ENCODE measurements at places on chromosomes 2 and 18.

- no peak for DNase-seq
These were observed 259.0 kb upstream of the HNMT start for GRCh38 chr2:137705296-137705695.

- no peak for DNase-seq
These were observed 1.6 kb upstream of the PSTPIP2 start for GRCh38 chr18:46073474-46074331.

GRCh38 chr2:201697899-201698298 is 545 bp downstream of the MPP4 start:
- no peak for DNase-seq

DNA sequence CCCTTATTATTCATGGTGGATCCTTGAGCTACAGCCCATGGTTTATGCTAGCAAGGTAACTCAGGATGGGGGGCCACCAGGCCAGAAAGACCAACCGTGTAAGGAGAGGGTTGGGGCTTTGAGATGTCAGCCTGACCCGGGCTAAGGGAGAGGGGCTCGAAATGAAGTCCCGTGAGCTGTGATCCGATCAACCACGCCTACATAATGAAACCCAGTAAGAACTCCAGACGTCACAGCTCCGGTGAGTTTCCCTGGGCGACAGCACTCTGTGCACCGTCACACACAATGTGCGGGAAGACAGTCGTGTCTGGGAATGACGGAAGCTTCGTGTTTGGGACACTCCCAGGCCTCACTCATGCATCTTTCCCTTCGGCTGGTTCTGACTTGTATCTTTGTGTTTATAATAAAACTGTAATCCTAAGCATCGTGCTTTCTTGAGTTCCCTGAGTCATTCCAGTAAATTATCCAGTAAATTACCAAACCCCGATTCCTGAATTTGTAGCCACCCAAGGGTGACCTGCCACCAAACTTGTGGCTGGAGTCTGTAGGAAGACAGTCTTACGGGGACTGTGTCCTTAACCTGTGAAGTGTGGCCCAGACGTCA is 44.2 kb downstream of the CYP27C1 start:
- DNase-seq: no peak

- no peak for DNase-seq
These were observed 62.1 kb downstream of the LRRFIP1 start for GRCh38 chr2:237689336-237690131.

DNA sequence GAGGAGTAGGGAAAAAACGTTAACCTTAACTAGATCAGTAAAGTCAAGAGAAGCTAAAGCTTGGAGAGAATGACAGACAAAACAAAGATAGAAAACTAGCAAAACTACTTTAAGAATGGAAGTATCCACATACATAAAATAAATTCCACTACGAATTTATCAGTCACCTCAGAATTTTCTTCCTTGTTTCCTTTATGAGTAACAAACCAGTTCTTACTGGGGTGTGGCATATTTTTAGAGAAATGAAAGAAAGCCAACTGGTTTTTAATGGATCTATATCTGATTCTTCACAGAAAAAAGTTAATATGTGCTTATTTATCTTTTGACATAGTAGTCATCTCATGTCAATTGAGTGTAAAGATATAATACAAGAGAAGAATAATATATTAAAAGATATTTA is 2033.7 kb upstream of the CELF4 start:
- DNase-seq: no peak

DNA sequence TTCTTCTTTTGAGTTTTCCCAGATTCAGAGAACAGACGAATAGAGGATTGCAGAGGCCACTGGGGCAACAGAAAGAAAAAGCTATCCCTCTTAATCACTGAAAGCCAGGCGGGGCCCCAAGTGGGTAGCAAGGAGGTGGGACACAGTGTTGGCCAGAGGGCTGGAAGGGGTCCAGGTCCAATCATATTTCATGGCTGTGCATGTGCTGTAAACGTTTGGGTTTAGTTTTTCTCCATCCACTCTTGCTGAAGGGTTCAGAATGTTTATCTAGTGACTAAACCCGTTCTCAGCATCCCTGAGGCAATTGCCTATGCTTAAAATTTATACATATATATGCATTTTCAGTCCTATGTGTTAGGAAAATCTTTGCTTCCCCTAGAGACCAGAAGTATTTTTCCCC is 99.4 kb upstream of the EPHA4 start:
- DNase-seq: no peak

DNA sequence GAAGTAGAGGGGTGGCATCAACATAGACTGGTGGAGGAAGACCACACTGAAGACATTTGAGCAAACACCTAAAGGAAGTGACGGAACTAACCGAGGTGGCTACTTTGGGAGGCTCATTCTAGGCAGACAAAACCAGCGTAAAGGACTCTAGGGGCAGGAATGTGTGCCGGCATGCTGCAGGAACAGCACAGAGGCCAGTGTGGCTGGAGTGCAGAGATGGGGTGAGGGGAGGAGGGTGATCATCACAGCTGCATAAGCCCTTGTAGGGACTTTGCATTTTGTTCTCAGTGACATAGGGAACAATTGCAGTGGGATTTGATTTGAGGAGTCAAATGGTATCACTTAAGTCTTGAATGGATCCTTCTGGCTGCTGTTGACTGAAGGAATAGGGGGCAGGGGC is 253.5 kb downstream of the NCKAP5 start:
- DNase-seq: no peak

GRCh38 chr2:120542911-120543527 is 192.6 kb upstream of the GLI2 start:
- no peak for DNase-seq

GRCh38 chr2:189348369-189348768 is 92.9 kb upstream of the WDR75 start:
- no peak for DNase-seq

DNA sequence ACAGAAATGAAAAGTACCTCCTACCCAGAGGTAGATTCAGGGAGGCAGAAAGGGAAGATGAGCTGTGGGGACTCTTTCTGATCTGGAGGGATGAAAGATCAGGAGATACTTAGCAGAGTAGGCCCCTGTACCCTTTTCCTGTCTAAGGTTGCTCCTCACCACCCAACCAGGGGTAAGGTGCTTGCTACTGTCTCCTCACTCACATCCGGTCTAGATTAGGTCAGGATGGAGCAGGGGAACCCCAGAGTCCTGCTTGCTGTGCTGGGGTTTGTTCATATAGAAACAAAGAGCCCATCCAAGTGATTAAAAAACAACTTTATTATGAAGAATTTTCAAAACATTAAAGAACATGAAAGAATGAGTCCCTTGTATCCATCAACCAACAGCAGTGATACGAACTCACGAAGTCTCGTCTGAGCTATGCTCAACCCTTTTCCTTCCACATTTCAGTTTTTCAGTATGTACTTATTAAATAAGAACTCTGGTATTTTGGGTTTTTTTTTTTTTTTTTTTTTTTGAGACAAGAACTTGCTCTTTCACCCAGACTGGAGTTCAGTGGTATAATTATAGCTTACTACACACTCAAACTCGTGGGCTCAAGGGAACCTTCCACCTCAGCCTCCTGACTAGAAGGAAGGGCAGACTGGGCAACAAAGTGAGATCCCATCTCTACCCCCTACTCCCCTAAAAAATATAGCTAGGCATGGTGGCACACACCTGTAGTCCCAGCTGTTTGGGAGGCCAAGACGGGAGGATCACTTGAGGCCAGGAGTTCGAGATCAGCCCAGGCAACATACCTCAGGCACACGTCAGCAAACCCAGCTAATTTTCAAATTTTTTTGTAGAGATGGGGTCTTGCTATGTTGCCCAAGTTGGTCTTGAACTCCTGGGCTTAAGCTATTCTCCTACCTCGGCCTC is 28.5 kb upstream of the MCFD2 start:
- DNase-seq: peak; percentile 29

GRCh38 chr2:137511526-137511925 is 452.7 kb upstream of the HNMT start:
- no peak for DNase-seq

- DNase-seq: no peak
These were observed 47.9 kb upstream of the CABLES1 start for GRCh38 chr18:23087352-23087751.

DNA sequence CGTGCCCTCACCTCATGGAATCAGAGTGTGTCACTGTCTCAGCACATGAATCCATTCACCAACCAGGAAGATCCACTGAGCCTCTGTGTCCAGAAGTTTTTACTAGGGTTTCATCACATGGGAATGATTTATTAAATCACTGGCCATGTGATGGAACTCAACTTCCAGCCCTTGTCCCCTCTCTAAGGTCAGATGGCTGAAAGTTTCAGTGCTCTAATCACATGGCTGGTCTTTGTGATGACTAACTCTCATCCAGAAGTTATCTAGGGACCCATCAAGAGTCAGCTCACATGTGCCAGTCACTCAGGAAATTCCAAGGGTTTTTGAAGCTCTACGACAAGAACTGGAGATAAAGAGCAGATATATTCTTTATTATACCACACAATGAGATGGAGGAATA is 140.5 kb upstream of the GYPC start:
- no peak for DNase-seq

GRCh38 chr2:200596774-200597570 is 11.2 kb downstream of the AOX1 start:
- DNase-seq: no peak

DNA sequence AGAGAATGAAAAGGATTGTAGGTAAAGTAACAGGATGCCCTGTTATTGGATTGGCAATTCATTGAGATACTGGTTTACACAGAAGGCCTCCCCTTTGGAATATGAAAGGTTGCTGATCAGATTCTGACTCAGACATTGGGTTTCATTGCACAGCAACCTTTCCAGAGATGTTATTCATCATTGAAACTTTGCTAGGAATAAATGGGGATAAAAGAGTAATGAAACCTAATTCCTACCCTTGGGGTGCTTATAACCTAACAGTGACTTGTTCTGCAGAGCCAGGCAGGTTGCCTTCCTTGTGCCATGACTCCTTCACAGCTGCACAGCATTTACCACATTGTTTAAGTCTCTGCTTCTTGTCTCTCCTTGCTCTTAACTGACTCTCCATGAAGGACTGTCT is 5.0 kb downstream of the NAB1 start:
- no peak for DNase-seq

DNA sequence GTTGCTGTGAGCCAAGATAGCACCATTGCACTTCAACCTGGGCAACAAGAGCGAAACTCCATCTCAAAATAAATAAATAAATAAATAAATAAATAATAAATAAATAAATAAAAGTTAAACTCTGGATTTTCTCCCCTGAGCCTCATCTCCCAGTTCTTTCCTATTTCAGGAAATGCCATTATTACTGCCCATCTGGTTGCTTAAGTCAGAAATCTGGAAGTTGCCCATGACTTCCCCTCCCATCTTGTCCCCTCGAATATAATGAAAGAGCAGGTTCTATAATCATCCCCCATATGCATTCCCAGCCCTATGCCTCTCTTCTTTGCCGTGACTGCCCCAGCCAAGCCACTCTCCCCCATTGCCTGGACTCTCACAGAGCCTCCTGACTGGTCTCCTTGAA is 4.2 kb upstream of the PSD4 start:
- no peak for DNase-seq

GRCh38 chr2:6054161-6054671 is 362.0 kb downstream of the SOX11 start:
- DNase-seq: no peak

GRCh38 chr18:26453386-26453901 is 94.9 kb downstream of the KCTD1 start:
- no peak for DNase-seq

GRCh38 chr2:217337771-217338170 is 477.9 kb upstream of the TNP1 start:
- DNase-seq: no peak

DNA sequence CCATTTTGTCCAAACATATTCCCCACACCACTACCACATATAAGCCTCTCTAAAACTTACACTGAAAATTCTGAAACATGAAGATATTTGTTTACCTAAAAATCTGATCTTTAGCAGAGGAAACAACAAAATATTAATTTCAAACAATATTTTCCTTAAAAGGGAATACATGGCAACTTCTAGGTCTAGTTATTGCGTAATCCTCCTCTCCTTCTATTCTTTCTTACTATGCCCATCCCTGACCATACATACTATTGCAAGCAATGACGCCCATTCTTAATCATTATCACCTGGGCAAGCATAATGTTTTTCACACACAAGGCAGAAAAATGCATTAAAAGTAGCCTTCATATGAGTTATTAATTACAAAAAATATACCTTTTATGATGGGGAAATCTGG is 372.6 kb downstream of the ZEB2 start:
- DNase-seq: no peak

GRCh38 chr18:22999212-22999611 is 66.1 kb downstream of the RBBP8 start:
- no peak for DNase-seq

- DNase-seq: no peak
These were observed 86.8 kb upstream of the SP3 start for GRCh38 chr2:174051741-174052583.

DNA sequence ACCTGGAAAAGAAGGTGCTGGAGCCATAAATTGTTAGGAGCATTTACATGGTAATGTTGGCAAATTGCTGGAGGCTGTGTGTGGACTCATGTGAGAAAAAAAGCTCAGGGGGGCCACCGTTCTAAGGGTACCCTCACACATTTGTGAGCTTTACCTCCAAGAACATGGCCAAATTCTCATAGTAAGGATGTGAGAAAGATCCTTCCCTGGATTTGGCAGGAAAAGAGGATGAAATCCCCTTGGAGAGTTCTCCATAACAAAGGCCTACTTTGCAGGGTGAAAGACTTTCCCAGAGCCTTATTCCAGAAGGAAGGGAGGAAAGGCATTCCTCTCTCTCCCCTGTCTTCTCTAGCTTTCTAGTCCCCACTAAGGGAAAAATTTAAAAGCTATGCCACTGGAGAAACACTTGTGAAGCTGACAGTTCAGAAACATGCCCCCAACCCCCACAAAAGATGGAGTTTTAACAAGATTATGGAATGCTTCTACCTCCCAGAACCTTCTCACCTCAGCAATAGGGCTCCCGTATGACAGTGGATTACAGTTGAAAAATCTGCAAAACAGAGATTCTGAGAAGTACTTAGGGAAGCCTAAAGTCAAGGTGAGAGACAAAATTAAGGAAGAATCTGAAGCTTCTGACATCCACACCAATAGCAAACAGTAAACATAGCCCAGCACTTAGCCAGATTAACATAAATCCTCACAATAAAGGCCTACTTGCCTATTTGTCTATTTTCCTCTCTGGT is 20.2 kb upstream of the ERMN start:
- no peak for DNase-seq

GRCh38 chr18:6652098-6652497 is 77.4 kb upstream of the ARHGAP28 start:
- no peak for DNase-seq

GRCh38 chr2:150917961-150918713 is 343.5 kb downstream of the RBM43 start:
- DNase-seq: no peak

GRCh38 chr2:105610576-105611332 is 134.0 kb upstream of the NCK2 start:
- DNase-seq: no peak

GRCh38 chr2:43332653-43333052 is 106.2 kb upstream of the ZFP36L2 start:
- no peak for DNase-seq
